Muscle of arm (tissue), 14 donors: ENCODE measurements at places on chromosomes 4 and X. TPM values are rescaled to one million over a fixed set of nuclear protein-coding genes. Genes with fewer than 3 reads are reported as not detected.

CXXC4 gene
- polyA plus RNA-seq, result 4.4 TPM

STIM2 gene
- not detected for polyA plus RNA-seq

F11 gene
- polyA plus RNA-seq, result not detected

FAM156B gene
- 14.8 TPM for polyA plus RNA-seq

AREG gene
- not detected for polyA plus RNA-seq

CNKSR2 gene
- polyA plus RNA-seq, result 2.6 TPM

- DNase-seq, result no peak
These were observed 484.1 kb downstream of the INPP4B start for GRCh38 chr4:142361981-142362380.

- no peak for DNase-seq
These were observed 77.6 kb upstream of the SORBS2 start for GRCh38 chr4:185889585-185889984.

- DNase-seq, result no peak
These were observed 98.8 kb upstream of the SPRY1 start for GRCh38 chr4:123297836-123298235.

DNA sequence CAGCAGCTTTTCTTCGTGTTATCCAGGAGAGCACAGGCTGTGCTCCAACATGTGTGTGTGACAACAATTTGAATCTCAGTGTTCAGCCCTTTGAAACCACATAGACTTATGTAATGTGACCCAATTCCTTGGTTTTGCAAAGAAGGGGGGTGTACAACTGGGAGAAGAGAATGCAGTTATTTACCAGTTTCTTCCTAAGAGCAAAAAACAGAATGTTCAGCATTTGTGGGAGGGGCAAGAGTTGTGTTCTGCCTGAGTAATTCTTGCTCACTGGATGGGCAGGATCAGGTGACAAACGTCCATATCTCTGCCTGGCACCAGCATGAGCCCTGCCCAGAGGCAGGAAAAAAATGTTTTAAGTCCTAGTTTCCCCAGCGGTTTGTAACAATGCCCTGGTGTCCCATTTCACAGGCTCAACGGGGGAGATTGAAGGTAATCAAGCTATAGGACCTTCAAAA is 72.0 kb downstream of the PRPS1 start:
- no peak for DNase-seq

DNA sequence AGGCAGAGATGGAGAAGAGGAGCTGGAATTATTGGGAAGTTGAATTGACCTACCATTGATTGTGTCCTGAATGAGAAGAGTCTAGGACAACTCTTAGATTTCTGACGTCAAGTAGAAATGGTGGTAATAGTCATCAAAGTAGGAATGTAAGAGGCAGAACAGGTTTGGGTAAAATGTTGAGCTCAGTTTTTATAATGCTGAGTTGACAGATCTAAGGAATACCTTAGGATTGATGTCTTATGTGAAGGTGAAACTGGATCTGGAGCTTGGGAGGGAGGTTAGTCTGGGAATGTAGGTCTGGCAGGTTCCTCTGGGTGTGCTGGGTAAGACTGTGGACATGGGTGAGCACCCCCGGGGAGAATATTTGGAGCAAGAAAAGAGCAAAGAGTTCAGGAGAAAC is 31.9 kb downstream of the JADE1 start:
- no peak for DNase-seq

DNA sequence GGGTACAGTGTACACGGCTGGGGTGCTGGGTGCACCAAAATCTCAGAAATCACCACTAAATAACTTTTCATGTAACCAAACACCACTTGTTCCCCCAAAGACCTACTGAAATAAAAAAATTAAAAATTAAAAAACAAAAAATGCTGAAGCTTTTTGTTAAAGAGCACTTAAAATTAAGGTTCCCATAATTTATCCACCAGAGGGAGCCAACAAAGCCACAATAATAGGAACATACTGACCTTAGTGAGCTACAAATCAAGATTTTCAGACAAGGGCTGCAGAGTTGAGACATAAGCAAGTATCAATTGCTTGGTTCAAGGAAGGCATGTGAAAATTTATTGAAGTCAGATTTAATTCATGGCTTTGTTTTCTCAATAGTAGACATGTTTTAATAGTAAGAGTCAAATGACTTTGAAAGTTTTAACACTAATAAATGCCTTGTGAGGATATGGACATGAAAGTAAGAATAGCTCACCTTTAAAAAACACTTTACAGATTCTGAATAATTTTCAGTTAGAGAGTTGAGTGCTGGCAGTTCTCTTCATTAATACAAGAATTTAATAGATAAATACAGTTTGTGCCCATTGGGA is 43.0 kb upstream of the SCOC start:
- DNase-seq, result no peak

GRCh38 chr4:40594261-40595178 is 35.1 kb downstream of the RBM47 start:
- DNase-seq, result no peak

- DNase-seq, result peak; percentile 77
These were observed 315.9 kb downstream of the MAPK10 start for GRCh38 chr4:86043755-86044592.

- no peak for DNase-seq
These were observed 19.8 kb upstream of the MANBA start for GRCh38 chr4:102780476-102781144.

DNA sequence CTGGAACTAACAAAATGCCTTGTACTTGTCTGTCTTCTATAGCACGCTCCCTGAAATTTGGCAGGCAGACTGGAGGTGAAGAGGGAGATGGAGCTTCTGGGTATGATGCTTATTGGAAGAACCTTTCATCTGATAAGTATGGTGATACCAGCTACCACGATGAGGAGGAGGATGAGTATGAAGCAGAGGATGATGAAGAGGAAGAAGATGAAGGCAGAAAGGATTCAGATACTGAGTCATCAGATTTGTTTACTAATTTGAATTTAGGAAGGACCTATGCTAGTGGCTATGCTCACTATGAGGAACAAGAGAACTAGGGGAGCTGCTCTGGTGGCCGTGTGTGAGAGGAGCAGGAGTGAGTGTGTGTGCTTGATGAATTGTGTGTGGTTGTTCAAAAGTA is 13.0 kb downstream of the ZNF330 start:
- no peak for DNase-seq

DNA sequence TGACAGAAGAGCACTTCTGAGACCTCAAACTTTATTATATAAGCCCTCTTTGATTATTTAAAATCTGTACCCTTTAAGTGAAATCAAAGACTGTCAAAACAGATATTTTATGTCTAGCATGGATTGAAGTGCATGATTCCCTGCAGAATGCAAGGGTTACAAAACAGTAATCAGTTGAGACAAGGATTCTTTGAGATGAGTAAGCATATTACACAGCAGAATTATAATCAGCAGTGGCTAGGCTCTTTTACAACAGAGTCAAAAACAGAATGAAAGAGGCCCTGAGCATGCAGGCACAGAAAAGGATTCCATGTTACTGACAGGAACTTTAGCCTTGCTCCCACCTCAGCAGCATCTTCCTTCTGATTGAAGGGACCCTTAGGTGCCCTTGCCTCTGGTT is 487.9 kb upstream of the GALNT7 start:
- no peak for DNase-seq

DNA sequence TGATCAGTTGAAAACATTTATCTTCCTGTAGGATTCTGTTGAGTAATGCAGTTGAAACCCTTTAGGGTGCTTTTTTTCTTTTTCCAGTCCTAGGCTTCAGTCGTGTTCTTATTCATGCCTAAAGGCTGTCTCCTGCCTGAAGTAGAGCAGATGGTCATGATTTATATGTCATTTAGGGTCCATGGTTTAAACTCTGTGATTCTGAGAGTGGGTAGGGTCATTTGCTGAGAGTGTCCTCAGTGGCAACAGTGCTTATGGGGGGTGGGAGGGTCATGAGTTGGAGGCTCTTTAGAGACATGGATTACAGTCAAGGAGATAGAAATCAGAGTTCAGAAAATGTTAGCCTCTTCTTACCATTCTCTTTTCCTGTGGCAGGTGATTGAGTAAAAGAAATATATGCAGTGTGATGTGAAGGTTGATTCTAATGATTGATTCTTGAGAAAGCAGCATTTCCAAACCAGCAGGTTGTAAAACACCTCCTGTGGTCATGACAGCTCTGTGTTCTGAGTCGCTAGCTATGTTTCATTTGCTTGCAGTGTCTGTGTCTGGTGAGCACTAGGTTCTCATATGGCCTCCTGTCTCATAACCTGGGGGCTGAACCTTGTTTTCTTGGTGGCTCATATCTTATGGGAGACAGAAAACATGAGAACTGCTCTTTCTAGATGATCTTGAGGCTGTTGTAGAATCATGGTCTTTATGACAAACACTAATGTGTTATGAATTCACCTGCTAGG is 60.4 kb downstream of the JADE1 start:
- DNase-seq, result no peak
